Renal cortical epithelial cell (primary cell): ENCODE measurements at places on chromosomes 11 and 22. TPM values are rescaled to one million over a fixed set of nuclear protein-coding genes. Genes with fewer than 3 reads are reported as not detected.

GRCh38 chr11:118000067-118000849, 14.1 kb downstream of the IL10RA start:
- DNase-seq: no peak

DNA sequence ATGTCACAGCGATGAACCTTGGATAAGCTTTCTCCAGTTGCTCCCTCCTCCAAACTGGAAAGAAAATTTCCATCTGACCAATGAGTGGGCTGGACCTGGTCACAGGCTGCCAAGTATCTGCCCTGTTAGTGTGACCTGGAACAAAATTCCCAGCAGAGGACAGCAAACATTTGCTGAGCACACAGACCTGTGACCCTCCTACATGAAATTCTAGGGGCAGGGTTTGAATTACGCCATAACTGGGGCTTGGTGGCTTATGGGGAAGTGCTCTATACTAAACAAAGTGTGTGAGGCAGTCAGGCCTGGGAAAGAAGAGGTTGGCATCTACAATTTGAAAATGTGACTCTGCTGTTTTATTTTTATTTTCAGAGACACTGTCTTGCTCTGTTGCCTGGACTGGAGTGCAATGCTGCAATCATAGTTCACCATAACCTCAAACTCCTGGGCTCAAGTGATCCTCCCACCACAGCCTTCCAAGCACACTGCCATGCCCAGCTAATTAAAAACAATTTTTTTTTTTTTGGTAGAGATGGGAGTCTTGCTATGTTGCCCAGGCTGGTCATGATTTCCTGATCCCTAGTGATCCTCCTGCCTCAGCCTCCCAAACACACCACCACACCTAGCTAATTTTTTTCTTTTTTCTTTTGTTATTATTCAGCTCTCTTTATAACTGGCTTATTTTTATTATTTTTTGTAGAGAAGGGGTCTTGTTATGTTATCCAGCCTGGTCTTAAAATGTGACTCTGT, 13.6 kb upstream of the XBP1 start:
- DNase-seq: peak; percentile 86

GRCh38 chr11:3104051-3104714, 47.0 kb upstream of the CARS1 start:
- DNase-seq: no peak

Gene TXN2
- total RNA-seq: 14.8 and 30.1 TPM in 2 replicates

- no peak for DNase-seq
Observed at GRCh38 chr22:29265929-29266328, 1.9 kb downstream of the RHBDD3 start.

DNA sequence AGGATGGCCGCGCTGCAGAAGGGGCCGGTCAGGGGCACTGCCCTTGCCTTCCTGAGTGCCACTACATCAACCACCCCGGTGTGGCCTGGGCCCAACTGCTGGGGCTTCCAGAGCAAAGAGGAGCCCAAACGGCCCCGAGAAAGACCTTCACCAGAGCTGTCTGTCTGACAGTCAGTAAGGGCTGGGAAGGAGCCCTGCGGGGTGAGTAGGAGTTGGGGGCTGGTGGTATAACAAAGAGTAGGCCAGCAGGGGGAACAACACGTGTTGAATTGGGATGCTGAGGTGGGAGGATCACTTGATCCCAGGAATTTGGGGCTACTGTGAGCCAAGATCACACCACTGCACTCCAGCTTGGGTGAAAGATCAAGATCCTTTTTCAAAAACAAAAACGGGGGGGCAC, 3.9 kb downstream of the GSTT4 start:
- DNase-seq: no peak
